ENCODE measurements at places on chromosomes 2 and 18.
A peak's percentile ranks its signal among the peaks of the same experiment; 100 is the strongest.

GRCh38 chr2:237281836-237282306 lies 132.1 kb downstream of the COL6A3 start:
- no peak for DNase-seq

DNA sequence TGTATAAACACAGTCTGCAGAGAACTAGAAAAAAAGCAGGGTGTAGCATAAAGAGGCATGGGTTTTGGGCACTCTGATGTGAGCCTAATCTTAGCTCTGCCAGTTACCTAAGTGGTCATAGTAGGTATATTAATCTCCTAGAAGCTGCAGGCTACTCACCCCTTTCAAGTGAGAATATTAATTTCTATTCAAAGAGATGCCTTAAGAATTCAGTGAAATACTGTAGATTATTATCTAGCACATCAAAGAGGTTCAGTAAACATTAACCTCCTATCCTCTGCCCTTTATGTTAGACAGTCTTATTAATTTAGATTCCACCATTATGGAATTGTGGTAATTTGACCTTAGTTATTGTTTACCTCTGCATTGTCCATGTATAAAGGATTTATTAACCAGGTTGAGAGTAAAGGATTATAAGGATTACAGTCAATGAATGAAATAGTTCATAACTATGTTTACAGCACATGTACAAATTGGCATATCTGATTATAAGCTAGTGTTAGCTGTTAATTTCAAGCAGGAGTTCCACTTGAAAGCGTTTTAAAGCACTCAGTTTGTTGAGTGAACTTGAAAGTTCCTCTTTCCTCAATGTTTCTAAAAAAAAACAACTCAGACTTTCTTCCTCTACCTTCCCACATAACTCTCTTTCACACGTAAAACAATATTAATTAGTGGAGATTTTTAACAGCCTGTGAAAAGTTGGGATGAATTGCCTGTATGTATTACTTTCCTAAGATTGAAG lies 150.6 kb upstream of the EPC2 start:
- DNase-seq, result no peak

- DNase-seq, result no peak
Measured at GRCh38 chr2:163407296-163407695, 328.5 kb downstream of the FIGN start.

GRCh38 chr2:143015656-143016055 lies 113.6 kb upstream of the ARHGAP15 start:
- DNase-seq, result no peak

- no peak for DNase-seq
Measured at GRCh38 chr2:109595644-109596043, 18.1 kb downstream of the SEPTIN10 start.

DNA sequence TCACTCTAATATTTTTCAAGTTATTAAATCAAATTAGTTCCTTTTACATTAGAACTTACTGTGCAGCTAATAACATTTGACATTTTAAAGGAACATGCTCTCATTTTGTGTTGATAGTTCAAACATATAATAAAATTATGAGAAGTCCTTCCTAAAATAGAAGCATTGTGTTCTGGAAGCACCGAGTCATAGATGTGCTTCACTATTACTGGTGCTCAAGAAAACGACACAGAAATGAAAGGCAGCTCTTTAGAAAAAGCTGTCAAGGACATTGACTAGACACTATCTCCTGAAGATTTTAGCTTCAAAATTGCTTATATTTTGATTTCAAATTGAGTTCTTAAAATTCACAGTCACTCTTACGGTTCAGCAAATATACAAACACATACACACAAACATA lies 338.3 kb downstream of the NBAS start:
- DNase-seq, result peak; percentile 32

DNA sequence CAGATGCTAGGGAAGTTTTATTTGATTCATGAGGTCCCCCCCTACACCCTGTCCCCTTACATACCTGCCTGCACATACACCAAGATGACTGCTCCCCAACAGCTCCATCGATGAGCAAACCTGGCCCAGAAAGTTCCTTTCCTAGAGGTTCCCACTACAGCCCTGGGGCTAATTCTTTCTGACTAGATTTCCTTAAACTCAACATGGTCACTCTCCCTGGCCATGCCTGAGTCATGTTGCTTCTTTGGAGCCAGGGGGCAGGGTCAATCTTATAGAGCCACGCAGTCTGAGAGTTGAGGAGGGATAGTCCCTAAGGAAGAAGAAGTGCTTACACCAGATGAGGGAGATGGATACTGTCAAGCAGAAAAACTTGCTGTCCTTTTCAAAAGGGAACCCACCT lies 67.7 kb upstream of the GLI2 start:
- DNase-seq, result no peak

- no peak for DNase-seq
Measured at GRCh38 chr2:71858071-71858470, 289.6 kb downstream of the CYP26B1 start.

DNA sequence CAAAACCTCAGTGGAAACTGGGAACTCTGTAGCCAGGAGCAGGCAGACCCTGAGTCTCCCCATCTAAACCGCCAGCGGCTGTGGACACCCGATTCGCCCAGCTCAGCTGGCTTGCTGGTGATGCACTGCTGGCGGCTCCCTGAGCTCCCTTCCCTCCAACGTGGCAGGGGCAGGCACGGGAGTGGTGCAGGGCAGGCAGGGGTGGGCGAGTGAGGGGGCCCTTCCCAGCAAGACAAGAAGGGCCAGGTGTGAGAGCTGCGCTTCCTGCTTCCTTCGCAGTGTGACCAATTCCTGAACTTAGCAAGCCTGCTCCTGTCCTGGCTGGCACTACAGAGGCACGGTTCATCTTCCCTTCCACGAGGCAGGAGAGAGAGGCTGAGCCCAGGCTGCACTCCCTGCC lies 12.3 kb upstream of the SEMA4C start:
- DNase-seq, result no peak

DNA sequence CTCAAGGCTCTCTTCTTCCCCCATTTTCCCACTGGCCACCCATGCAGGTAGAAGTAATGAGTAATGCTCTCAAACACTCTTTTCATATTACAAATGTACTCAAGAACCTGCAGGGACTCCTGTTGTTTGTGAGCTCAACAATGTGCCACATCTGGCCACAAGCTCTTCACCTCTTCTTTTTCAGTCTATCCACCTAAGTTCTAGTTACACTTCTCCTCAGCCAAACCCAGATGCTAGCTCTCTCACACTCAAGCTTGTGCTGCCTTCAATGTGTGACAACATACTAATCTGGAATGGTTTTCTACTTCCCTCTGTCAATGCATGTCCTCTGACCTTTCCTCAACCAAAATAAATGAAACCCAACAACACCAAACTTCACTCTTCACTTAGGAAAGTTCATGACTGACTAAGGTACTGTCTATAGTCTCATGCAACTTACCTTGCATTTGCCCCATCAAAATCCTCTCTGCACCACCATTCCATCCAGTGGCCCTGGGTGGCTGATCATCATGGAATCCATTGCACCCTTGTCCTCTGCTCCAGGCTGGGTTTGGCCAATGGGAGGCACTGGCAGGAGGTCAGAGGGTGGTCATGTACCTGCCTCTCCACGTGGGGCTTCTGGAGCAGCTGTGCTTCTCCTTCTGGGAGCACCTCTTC lies 5.3 kb upstream of the IL18R1 start:
- no peak for DNase-seq

GRCh38 chr2:44964752-44965236 lies 23.3 kb downstream of the SIX3 start:
- DNase-seq, result no peak

GRCh38 chr18:46622451-46622850 lies 34.6 kb downstream of the LOXHD1 start:
- DNase-seq, result no peak

DNA sequence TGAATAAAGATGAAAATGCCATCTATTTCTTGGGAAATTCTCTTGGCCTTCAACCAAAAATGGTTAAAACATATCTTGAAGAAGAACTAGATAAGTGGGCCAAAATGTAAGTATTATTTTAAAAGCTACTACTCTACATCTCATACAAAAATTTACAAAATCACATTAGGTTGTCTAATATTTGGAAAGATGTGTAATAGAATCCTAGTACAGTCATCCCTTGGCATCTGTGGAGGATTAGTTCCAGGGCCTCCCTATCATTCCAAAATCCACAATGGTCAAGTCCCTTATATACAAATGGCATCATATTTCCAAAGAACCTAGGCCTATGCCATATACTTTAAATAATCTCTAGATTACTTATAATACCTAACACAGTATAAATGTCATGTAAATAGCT lies 41.2 kb downstream of the KYNU start:
- DNase-seq, result no peak

DNA sequence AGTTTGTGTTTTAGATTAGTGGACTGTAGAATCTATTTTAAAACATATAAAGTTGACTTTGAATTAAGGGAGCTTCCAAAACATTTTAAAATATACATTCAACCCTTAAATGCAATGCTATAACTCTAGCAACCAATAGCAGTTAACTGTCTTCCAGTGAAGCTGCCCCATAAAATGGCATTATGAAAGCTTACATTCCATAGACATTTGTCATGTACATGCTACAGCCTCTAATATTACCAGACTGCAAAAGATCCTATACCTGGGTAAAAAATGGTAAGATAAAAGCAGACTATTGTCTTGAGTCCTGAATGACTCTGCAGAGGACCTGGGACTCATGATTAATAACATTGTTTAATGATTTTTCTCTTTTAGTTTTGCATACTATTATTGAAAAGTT lies 489.4 kb downstream of the LRP1B start:
- DNase-seq, result no peak

DNA sequence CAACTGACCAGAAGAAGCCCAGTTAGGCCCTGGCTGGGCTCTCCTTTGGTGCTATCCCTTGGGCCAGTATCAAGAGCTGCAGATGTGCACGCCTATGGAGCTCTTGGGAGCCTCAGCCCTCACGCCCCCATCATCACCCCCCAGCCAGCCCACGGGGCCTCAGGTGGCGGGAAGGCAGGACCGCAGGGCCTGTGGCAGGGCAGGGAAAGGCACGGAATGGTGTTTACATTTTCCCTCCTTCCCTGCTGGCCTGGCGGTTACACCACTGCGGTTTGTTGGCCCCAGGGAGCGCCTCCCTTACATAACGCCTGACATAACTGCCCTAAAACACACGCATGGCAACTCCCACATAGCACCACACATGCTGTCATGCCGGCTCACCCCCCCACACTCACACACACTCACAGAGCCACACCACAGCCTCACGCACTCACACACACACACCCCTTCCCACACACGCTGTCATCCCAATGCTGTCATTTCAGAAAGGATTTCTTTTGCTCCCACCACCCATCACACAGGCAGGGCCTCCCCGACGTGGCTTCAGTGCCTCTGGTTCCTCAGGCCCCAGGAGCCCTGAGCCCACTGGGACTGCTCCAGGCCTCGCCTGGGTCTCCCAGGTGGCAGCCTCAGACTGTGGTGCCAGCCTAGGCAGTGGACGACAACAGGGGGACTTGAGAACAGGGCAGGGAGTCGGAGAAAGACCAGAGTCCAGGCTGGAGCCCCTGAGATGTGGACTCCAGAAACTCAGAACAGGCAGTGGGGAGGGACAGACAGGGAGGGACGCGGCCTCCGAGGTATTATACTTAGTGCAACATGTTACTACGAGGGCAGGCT lies 15.7 kb downstream of the ZFP36L2 start:
- no peak for DNase-seq

DNA sequence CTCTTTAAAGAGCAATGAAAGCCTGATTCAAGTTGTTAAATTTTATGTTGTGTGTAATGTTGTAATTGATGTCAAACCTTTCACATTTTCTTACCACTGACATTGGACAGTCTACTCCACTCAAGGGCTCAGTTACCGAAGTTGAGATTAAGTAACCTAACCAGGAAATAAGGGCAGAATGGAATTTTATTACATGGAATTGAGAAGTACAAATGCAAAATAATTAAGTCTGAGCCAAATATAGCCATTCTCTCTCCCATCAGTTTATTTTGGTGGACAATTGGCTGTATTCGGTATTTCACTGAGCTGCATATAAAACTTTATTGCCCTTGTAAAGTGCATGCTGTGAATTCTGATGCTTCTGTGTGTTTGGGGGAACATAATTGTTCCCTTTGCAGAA lies 231.5 kb downstream of the TTC32 start:
- no peak for DNase-seq

DNA sequence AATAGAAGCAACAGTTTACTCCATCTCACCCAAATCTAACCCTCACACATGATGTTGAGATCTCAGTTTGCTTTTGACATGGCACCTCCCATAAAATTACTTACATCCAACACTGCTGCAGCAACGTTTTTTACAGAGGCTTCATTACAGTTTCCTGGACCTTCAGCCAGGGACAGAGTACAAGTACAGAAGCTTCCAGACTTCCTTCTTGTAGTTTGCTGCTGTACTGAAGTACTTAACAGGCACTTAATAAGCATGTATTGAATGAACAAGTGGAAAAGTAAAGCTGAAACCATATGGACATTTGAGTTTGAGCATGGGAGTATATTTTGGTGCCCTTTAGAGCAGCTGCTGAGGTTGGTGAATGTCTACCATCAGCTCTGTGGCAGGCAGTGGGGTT lies 514.2 kb downstream of the PTPRM start:
- no peak for DNase-seq

- DNase-seq, result no peak
Measured at GRCh38 chr2:127614246-127614645, 31.7 kb upstream of the GPR17 start.

DNA sequence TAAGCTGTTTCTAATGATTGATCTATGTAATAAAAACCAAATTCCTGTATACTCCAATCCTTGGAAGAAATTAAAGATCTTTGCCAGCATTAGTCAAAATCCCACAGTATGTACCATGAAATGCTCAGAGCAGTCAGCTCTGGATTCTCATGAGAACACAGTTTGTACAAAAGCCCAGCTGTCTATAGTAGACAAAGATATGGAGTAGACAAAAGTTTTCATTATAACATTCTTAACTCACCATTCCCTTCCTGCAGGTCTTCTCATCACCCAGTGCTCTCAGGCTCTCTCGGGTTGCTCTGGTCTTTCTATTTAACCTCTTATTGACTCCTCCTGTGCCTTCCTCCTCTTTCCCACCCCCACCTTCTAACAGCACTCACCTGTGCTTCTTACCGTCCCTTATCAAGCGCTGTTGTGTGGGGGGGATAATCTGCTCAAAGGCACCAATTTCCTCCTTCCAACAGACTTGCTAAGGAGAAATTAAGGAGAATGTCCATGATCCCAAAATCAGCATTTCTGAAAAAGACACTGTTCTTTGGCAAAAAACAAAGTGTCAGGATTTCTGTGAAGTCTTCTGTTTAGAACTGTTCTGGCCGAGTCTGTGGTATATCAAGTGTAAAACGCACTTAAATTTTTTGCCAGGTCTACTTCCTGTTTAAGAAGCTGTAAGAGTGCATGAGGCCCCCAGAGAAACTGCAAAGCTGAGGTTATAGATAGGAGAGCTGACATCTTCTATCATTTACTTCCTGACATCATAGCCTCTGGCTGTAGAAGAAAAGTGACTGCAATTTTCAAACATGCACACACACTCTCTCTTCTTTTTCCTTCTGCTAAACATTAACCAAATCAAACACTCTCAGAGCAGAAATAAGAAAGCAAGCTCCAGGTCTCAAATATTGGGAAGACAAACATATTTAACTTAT lies 144.1 kb downstream of the EVA1A start:
- no peak for DNase-seq

GRCh38 chr2:223928113-223929006 lies 16.8 kb downstream of the WDFY1 start:
- no peak for DNase-seq

DNA sequence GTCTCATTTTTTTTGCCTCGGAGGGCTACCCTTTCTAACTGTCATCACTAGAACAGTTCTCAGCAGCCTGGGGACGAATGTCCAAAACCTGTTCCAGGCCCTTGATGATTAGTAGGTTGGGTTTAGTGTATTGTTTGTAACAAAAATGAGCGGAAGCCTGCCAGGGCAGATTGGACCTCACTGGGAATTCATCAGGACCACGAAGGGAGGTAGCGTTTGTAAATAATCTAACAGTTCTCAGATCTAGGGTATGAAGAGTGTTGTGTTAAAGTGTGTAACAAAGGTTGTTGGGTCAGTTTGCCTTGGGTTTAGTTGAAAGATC lies 799 bp downstream of the CEP68 start:
- DNase-seq, result peak; percentile 52
